ENCODE measurements at places on chromosomes 7 and 10.
A peak's percentile ranks its signal among the peaks of the same experiment; 100 is the strongest.

DNA sequence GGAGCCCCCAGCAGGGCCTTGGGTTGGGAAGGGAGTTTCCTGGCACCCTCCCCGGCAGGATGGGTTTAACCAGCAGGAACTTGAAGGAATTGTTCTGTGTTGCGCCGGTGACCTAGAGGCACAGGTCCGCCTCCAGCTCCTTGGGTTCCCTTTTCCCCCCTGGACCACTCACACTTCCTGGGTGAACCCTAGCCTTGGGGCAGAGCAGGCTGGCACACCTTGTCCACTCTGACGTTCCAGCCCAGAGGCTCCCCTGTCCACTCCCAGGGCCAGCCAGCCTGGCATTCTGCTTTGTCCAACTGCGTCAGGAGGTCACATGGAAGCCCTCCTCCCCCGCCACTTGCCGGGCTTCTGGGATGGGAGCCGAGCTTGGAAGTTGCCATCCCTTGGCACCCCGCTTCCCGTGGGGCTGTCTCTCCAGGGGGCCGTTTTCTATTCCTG, 25.8 kb downstream of the TMEM120A start:
- DNase-seq, result no peak

DNA sequence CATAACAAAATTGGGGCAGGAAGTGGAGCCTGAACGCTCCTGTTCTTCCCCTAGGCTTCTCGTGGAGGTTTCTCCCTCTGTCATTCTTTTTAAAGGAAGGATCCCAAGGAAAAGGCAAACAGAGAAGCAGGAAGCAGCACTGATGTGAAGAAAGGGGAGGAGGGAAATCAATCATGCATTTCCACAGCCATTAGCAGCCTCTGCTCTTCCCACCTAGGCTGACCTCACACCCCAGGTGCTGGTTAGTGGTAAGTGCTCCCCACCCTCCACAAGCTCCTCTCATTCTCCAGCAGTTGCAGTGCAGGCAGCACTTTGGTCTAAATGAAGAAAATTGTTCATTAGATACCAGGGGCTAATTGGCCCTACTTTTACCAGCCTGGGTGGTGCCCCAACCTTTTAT, 2.6 kb downstream of the CRHR2 start:
- DNase-seq, result no peak

- peak; percentile 36 for DNase-seq
Measured at GRCh38 chr7:50781381-50782293, 1.1 kb downstream of the GRB10 start.

DNA sequence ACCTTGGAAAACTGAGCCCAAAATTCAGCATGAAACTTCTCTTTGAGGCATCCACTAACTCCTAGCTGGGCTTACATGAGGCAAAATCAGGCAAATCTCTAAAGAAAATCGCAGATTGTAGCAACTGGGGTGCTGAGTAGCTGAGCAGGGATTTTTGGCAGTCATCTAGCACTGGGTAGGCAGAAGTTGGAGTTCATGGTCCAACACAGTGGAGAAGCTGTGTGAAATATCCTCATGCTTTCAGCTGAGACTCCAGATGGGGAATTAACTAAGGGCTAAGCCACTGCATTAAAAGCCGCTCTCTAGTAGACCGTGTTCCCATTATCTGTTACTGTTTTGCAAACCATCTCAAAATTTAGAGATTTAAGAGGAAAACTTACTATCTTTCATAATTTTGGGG, 240.1 kb upstream of the PHYHIPL start:
- no peak for DNase-seq

DNA sequence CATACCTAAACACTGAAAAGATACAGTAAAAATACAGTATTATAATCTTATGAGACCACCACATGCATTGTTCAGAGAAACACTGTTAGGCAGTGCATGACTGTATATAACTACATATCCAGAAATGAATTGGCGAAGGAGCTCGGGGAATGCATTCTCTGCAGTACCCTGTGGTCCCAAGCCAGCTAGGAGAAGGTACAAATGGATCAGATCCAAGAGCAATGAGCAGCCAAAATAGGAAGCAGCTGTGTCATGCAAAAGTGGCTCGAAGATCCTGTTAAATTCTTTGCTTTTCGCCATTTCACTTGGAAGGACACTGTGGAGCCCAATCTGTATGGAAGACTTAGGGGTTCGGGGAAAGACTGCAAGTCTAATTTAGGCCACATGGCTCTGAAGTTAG, 334.8 kb downstream of the TNS3 start:
- no peak for DNase-seq

GRCh38 chr10:124184208-124184830, 90.9 kb upstream of the CHST15 start:
- no peak for DNase-seq

DNA sequence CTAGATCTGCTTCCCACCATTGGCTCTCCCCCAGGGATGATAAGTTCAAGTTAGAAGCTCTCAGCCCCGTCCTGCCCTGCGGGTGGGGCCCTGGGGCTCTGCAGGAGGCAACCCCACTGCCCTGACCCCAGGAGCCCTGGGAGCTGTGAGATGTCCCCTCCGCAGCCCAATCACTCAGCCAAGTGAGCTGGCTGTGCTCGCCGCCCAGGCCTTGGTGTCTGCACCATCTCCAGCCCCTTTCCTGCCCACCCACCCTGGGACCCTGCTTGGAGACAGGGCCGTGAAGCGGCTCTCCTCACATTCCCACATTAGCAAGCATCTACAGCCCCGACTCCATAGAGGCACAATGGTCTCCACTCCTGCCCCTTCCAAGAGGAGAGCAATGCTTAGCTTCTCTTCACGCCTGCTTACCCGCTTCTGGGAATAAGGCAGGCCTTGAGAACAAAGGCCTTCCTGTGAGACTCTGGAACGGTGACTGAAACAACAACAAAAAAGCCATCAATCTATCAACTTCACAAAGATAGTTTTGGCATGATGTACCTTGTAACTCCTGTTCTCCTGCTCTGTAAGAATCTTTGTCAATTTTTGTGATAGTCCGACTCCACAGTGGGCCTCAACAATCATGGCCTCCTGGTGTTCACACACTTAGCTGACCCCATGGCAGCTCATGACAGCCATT, 67.7 kb downstream of the FOXL3 start:
- no peak for DNase-seq

- no peak for DNase-seq
Measured at GRCh38 chr7:4110438-4110837, 571.7 kb upstream of the FOXK1 start.

DNA sequence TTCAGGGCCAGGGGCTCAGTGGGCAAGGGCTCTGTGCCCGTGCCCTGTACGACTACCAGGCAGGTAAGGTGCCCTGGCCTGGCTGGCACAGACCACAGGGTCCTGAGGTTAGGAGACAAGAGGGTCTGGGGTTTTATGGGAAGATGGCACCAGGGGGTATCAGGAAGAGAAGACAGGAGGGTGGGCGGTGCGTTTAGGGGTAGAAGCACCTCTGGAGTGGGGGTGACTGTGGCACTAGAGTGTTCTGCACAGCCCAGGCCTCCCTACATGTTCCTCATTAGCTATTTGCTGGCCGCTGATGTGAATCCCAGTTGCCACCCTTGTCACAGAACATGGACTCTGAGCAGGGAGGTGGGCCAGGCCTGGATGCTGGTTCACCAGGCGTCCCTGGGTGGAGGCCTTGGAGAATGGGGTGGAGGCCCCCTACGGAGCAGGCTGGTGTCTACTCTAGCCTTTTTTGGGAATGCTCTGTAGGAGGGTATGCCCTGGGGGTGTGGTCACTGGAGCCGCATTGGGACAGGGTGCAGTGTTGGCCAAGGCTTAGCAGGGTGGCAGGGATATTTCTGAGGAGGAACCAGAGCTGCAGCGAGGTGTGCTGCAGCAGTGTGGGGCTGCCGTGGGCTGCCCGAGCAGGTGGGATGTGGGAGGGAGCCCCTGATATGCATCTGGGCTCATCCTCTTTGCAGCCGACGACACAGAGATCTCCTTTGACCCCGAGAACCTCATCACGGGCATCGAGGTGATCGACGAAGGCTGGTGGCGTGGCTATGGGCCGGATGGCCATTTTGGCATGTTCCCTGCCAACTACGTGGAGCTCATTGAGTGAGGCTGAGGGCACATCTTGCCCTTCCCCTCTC, 5.0 kb downstream of the PGAM2 start:
- no peak for DNase-seq

Data from stimulated activated CD4-positive, alpha-beta T cell treated with anti-CD3 and anti-CD28 coated beads, TNF-alpha, amount 100 ng/mL, for 24 hours (primary cell).